T-helper 2 cell treated with Interferon-gamma antibody and Interleukin-4, amounts not matched to agents 5 μg/mL and 100 μg/mL, for 36 hours (primary cell): ENCODE measurements at places on chromosomes 1 and 21.
A peak's percentile ranks its signal among the peaks of the same experiment; 100 is the strongest.

GRCh38 chr1:41649396-41650027 is 165.0 kb upstream of the EDN2 start:
- peaks cover 11% of the 10 kb centered on the region for H3K36me3 ChIP-seq
- H3K4me1 ChIP-seq = peaks cover 44% of the 10 kb centered on the region
- H3K27me3 ChIP-seq = no peaks in the 10 kb centered on the region
- no peak for DNase-seq
- peak overlapping the region; percentile 24 for H3K4me3 ChIP-seq

- no peak for DNase-seq
- H3K27me3 ChIP-seq = no peaks in the 10 kb centered on the region
- no peaks in the 10 kb centered on the region for H3K4me1 ChIP-seq
- H3K4me3 ChIP-seq = no peak overlapping the region
These were observed 386.9 kb upstream of the PROX1 start for GRCh38 chr1:213600879-213601278.

DNA sequence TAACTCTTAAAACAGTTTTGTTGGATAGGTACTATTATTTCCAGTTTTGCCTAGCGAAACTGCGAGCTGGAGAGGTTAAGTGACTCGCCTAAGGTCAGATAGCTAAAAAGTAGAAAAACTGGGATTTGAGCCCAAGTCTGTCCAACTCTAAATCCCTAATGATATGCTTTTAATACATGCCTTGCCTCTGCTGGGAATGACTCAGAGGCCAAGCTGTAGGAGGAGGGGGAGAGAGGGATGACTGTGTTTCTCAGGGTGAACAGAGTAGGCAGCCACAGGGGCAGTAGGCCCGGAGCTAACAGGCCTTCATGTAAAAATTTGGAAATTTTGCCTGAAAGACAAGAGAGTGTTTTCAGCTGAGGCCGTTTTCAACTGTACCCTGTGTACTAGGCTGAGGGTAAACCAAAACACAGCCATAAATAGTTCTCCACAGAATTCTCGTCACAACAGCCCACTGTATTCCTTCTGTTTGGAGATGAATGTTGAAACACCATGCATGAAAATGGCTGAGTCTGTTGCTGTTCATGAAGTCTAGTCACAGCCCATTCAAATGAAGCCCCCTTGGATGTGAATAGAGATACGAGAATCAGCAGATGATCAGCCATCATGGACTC is 107.5 kb upstream of the HOOK1 start:
- no peak overlapping the region for H3K4me3 ChIP-seq
- H3K27me3 ChIP-seq = peaks cover 2% of the 10 kb centered on the region

DNA sequence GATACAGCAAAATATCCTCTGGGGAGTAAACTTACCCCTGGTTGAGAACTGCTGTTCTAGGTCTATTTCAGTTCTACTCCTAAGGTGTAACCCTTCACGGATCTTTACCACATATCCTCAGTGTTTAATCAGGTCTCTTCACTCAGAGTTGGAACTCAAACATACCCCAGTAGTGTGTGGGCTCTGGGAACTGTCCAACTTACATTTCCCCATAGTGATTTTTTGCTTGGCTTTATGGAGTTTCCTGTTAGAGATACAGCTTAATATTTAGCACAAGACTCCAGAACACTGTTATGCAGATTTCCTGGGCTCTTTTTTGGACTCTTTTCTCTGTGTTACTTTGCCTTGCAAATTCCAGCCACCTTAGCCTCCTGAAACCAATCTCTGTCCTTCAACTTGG is 26.7 kb upstream of the LIN9 start:
- no peak overlapping the region for H3K27ac ChIP-seq
- H3K36me3 ChIP-seq = no peaks in the 10 kb centered on the region
- H3K4me1 ChIP-seq = peaks cover 7% of the 10 kb centered on the region
- peaks cover 3% of the 10 kb centered on the region for H3K27me3 ChIP-seq

DNA sequence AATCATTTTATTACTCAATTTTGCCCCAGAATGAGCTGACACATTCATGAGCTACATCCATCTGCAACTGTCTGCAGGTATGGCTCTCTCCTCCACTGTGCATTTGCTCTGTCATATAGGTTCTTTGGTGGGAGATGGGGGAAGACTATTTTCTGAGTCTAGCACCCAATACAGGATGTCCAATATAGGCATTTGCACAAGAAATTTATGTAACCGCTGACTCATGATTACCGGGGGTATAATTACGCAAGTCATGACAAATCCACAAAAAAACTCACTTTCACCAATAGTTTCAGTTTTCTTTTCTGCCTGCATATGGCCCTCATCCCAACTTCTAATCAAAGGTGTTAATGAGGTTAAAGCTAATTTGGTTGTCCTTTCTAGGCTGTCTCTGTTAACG is 17.5 kb upstream of the VSIG8 start:
- DNase-seq = no peak
- no peaks in the 10 kb centered on the region for H3K4me1 ChIP-seq
- no peak overlapping the region for H3K27ac ChIP-seq
- H3K4me3 ChIP-seq = no peak overlapping the region
- H3K27me3 ChIP-seq = no peaks in the 10 kb centered on the region

DNA sequence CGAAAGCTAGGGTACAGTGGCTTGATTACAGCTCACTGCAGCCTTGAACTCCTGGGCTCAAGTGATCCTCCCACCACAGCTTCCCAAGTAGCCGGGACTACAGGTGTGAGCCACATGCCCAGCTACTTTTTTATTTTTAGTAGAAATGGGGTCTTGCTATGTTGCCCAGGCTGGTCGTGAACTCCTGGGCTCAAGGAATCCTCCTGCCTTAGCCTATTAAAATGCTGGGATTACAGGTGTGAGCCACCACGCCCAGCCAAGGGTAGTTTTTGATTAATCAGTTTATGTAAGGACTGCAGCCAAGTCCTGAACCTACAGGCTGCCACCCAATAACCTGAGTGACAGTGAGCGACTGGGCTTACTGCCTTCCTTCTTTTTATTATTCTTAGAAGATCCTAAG is 88.3 kb downstream of the PIK3R3 start:
- no peak for DNase-seq
- H3K27ac ChIP-seq = no peak overlapping the region
- peaks cover 3% of the 10 kb centered on the region for H3K27me3 ChIP-seq
- no peaks in the 10 kb centered on the region for H3K36me3 ChIP-seq
- no peak overlapping the region for H3K4me3 ChIP-seq

GRCh38 chr1:11654137-11654938 is at the start of the genes FBXO2 and FBXO44:
Gene FBXO2 (minus strand): TSS chr1:11654429. CDS start chr1:11654340, 89 bp downstream.
Gene FBXO44 (plus strand): TSS chr1:11654877. CDS start chr1:11655836, 959 bp downstream.
- no peak within 1 kb of the TSS for H3K27ac ChIP-seq
- H3K36me3 ChIP-seq = peaks cover 12% of the 10 kb centered on the region
- peaks cover 15% of the 10 kb centered on the region for H3K4me1 ChIP-seq

DNA sequence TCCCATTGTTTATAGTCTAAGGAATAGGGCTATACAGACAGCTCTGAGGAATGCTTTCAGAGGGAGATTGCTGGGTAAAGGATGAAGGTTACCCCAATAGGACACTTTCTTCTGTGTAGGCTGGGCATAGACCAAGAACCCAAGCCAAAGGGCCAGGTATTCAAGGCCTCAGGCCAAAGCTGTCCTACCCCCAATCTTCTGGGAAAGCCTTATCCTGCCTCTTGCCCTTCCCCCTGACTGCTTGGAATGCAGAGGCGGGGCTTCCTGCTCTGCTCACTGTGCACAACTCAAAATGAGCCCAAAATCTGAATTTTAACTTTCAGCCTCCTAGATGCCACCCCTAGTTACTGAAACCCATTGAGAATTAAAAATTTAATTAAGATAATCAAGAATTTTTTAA is 2.2 kb downstream of the OR10Z1 start:
- H3K4me3 ChIP-seq = no peak overlapping the region
- H3K27me3 ChIP-seq = peaks cover 2% of the 10 kb centered on the region
- no peak for DNase-seq
- no peaks in the 10 kb centered on the region for H3K36me3 ChIP-seq

DNA sequence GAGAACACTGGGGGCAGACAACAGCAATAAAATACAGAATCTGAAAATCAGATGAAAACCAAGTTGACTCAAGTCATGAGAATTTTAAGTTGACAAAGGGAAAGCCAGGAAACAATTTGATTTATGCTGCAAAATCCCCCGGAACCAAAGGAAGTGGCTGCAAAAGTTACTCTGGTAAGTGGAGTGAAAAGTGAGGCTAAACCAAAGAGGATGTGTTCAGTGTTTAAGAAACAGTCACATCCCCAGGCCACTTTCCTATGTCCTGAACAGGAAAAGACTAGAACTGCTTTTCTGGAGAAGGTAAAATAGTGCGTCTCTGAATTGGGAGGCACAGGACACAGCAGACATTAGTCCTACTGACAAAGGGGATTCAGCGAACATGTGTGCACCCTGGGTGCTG is 5.9 kb downstream of the TARBP1 start:
- no peak for DNase-seq
- no peaks in the 10 kb centered on the region for H3K27me3 ChIP-seq
- H3K4me3 ChIP-seq = peak overlapping the region; percentile 39
- peaks cover 40% of the 10 kb centered on the region for H3K4me1 ChIP-seq
- H3K36me3 ChIP-seq = peaks cover 15% of the 10 kb centered on the region

DNA sequence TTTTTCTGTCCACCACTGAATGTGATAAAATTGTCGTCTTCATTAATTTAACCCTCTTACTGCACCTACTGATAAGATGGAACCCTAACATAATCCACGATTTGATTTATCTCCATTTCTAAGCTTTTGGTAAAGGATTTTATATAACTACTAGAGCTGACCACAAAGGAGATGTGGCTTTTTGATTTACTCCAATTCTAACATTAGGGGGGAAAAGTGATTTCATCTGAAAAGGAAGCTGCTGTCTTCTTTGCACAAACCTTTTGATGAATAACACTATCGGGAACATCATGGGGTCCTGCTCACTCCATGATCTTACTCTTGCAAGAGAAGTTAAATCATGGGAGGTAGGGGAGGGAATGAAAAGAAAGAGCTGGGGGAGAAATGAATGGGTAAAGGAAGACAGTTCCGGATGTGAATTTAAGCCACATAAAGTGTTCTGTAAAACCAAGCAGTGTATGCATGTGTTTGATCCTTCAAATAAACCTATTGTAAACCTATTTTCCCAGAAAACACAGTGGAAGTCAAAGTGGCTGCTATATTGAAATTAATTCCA is 161.8 kb downstream of the GABPA start:
- H3K4me3 ChIP-seq = no peak overlapping the region
- no peaks in the 10 kb centered on the region for H3K27me3 ChIP-seq
- no peak overlapping the region for H3K27ac ChIP-seq
- peaks cover 5% of the 10 kb centered on the region for H3K36me3 ChIP-seq
- DNase-seq = no peak

GRCh38 chr1:109247401-109248365 is 1.7 kb upstream of the CELSR2 start:
- H3K27ac ChIP-seq = no peak overlapping the region
- no peak for DNase-seq
- H3K36me3 ChIP-seq = no peaks in the 10 kb centered on the region
- H3K4me1 ChIP-seq = peaks cover 4% of the 10 kb centered on the region
- peaks cover 25% of the 10 kb centered on the region for H3K27me3 ChIP-seq

DNA sequence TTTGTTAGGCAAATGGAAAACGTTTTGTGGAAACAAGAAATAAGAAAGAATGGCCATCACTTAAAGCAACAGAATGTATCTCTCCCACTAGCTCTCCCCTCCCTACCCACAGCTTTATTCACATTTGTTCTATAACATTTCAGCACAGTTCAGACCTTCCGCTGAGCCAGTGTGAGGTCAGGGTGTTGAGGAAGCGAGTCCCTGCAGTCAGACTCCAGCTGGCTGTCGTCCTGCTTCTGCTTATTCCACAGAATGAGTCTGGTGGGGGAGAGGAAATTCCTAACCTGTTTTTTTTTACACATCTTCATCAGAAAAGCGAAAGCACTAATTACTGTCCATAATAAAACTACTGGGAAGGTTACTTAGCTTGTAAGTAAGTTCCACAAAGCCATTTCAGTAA is 39.0 kb downstream of the MRPL39 start:
- H3K4me1 ChIP-seq = peaks cover 72% of the 10 kb centered on the region
- peak overlapping the region; percentile 74 for H3K27ac ChIP-seq
- no peak for DNase-seq
- peaks cover 57% of the 10 kb centered on the region for H3K36me3 ChIP-seq
- H3K4me3 ChIP-seq = peak overlapping the region; percentile 53
- no peaks in the 10 kb centered on the region for H3K27me3 ChIP-seq

- DNase-seq = no peak
- H3K27ac ChIP-seq = no peak within 1 kb of the TSS
- H3K4me3 ChIP-seq = no peak within 1 kb of the TSS
- peaks cover 4% of the 10 kb centered on the region for H3K4me1 ChIP-seq
- H3K36me3 ChIP-seq = no peaks in the 10 kb centered on the region
These were observed at the start of gene CLDN19 for GRCh38 chr1:42739753-42740700. Gene CLDN19 (minus strand): TSS chr1:42740236. CDS start chr1:42740063, 173 bp downstream.

DNA sequence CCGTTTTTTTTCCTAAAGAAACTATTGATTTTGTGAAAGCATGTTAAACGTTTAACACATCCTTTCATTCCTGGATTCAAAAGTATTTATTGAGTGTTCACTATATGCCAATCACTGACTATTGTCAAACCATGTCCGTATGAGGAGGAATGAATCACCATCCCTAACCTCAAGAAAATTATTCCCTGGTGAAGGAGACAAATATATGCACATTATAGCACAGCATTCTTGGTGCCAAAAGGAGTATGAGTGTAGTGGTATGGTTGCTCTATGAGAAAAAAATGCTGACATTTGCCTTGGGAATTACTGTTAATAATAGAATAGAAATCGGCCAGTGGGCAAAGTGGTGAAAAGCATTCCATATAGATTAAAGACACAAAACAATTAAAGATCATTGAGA is 1390.1 kb downstream of the MRPL39 start:
- no peak overlapping the region for H3K27ac ChIP-seq
- H3K36me3 ChIP-seq = no peaks in the 10 kb centered on the region
- no peak overlapping the region for H3K4me3 ChIP-seq
- H3K27me3 ChIP-seq = no peaks in the 10 kb centered on the region
- no peaks in the 10 kb centered on the region for H3K4me1 ChIP-seq

DNA sequence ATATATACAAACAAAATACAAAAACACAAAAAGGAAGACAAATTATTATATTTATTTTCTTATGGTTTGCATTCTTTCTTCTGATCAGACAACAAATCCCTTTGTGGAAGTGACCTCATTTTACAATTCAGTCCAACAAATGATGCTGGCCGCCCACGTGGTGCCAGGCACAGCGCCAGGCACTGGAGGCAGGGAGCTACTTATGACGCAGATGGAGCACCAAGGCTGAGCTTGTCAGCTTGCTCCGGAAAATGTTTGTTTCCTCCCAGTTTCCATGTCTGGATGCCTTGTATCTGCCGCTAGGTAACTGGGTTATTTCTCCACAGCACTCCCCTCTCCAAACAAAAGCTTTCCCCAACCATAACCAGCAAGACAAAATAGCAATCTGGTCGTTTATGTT is 30.7 kb upstream of the CD34 start:
- no peaks in the 10 kb centered on the region for H3K4me1 ChIP-seq
- no peak overlapping the region for H3K4me3 ChIP-seq
- DNase-seq = no peak
- peaks cover 51% of the 10 kb centered on the region for H3K27me3 ChIP-seq
- H3K27ac ChIP-seq = no peak overlapping the region

GRCh38 chr1:87915771-87916170 is 587.1 kb downstream of the LMO4 start:
- H3K27me3 ChIP-seq = no peaks in the 10 kb centered on the region
- no peak overlapping the region for H3K27ac ChIP-seq
- H3K36me3 ChIP-seq = no peaks in the 10 kb centered on the region
- no peak for DNase-seq
- H3K4me3 ChIP-seq = no peak overlapping the region
- H3K4me1 ChIP-seq = no peaks in the 10 kb centered on the region

GRCh38 chr1:26459573-26460031 is 12.6 kb upstream of the HMGN2 start:
- H3K4me1 ChIP-seq = no peaks in the 10 kb centered on the region
- H3K27ac ChIP-seq = no peak overlapping the region
- no peaks in the 10 kb centered on the region for H3K27me3 ChIP-seq
